Breast epithelium (tissue), 4 donors: ENCODE measurements at places on chromosomes 4 and X. TPM values are rescaled to one million over a fixed set of nuclear protein-coding genes. Genes with fewer than 3 reads are reported as not detected.

GRCh38 chr4:14404730-14405129 lies 597.6 kb upstream of the CPEB2 start:
- DNase-seq, result no peak

DNA sequence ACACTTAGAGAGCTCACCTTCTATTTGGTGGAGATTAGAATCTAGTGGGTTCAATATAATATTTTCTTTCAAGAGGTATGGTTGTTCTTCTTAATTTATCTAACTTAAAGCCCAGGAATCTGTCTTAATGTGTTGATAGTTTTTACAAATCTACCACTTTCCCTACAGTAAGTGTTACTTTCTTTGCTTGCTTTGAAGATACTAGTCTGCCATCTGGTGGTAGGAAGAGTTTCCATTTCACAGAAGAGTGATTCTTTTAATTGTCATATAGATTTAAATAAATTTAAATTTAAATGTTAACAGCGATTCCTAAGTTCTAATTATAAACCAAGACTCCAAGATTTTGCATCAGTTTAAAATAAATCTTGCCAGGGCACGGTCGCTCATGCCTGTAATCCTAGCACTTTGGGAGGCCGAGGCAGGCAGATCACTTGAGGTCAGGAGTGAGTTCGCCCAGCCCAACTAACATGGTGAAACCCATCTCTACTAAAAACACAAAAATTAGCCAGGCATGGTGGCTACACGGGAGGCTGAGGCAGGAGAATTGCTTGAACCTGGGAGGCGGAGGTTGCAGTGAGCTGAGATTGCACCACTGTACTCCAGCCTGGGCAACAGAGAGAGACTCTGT lies 43.5 kb downstream of the NUDT9 start:
- DNase-seq, result no peak

- no peak for DNase-seq
Observed at GRCh38 chr4:150182794-150183193, 104.5 kb downstream of the DCLK2 start.

- no peak for DNase-seq
Observed at GRCh38 chr4:41799126-41799525, 50.6 kb upstream of the PHOX2B start.

GRCh38 chrX:97060020-97060419 lies 176.3 kb downstream of the RPA4 start:
- DNase-seq, result no peak

DNA sequence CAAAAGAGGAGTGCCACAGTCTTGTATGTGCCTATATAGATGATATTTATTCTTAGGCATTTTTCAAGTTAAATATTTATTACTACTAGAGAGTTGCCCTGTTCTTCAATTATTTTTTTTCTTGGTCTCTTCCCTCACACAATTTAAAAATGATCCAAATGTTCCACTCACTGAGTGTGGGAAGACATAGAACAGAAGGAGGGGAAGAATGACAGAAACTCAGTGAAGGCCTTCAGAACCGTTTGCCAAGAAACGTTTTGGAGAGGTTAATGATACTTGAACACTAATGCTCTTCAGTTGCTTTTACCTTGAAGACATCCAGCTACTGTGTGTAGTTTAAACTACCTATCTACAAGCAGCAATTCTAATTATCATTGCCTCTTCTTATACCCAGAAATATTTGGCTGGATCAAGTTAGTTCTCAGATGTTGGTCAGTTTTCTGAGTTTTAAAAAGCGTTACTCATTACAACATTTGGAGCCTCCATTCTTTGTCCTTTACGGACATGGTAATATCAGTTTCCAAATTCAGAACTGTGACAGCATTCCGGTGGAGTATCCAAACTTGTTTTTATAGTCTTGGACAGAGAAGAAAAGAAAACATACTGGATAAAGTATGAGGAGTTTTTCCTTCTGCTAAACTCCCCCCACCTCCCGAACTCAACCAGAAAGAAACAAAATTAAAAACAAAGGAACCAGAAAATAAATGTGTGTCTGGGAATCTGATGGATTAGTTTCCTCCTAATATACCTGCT lies 389.7 kb downstream of the SPRY1 start:
- DNase-seq, result no peak

GRCh38 chrX:154596290-154596929 lies 11.5 kb downstream of the CTAG1A start:
- DNase-seq, result no peak

GRCh38 chr4:165184220-165184619 lies 23.1 kb upstream of the KLHL2 start:
- DNase-seq, result no peak

DNA sequence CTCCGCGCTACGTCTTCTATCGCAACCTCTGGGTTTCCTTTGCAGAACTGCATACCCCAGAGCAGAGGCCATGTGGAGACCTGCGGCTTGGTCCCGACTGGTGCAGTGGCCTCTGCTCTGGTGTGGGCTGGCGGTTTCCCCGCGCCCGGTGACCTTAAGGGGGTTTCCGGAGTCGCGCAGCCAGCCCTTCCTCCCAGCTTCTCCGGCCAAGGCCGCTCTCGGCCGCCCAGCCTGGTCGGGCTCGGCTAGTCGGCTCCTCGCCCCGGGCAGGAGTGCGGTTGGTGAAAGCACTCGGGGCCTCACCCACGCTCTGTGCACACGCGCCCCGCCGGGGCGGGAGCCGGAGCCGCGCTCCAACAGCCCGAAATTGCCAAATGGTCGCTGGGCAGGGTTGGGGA lies 84.9 kb downstream of the BCOR start:
- peak; percentile 58 for DNase-seq

DNA sequence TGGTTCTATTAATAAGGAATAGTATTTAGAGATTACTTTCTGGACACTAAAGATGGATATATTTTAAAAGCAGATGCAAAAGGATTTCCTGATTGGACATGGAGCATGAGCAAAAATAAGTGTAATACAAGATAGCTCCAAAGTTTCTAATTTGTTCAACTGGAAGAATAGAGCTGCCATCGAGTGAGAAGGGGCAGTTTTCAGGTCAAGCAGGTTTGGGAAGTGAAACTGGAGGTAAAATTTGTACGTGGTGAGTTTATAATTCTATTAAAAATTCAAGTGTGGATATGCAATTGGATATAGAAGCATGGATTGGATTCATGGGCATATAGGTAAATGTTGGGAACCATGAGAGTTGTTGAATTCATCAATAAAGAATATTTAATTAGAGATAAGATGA lies 31.8 kb downstream of the PRDM8 start:
- DNase-seq, result no peak

DNA sequence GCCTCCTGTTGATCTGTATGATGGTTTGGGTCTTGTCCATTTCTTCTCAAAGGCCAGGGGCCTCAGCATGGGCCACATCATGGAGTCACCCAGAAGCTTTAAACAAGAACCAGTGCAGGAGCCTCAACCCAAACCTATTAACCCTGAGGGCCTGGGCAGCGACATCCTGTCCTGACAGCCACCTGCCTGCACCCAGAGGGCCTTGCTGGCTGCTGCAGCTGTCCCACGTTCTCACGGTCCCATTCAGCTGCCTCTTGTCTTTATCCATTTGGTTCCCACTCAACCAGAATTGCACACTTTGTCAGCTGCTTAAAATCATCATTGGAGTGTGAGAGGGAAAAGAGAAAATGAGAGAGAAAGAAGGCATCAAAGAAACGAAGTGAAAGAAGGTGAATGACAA lies 21.6 kb downstream of the C4orf50 start:
- no peak for DNase-seq

- DNase-seq, result no peak
Observed at GRCh38 chr4:4995908-4996265, 23.4 kb downstream of the CYTL1 start.

DNA sequence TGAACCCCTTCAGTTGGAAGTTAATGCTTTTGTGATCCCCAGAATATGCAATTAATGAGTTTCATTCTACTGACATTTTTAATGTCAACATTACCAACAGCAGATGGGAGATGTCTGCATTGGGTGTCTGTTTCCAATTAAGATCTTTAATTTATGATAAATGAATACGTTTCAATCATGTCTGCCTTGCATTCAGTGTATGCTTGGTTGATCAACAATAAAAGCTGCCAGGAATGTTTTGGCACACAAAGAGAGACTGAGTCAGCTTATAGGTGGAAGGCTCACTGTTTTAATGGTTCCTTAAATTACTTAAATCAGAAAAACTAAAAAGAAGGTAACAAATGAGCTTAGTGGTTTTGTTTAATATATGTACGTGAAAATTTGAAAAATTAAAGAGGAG lies 359.9 kb upstream of the CNKSR2 start:
- DNase-seq, result no peak

GRCh38 chr4:105784761-105785160 lies 76.2 kb downstream of the GSTCD start:
- DNase-seq, result no peak

- DNase-seq, result no peak
Observed at GRCh38 chr4:64250061-64250460, 159.2 kb downstream of the TECRL start.

DNA sequence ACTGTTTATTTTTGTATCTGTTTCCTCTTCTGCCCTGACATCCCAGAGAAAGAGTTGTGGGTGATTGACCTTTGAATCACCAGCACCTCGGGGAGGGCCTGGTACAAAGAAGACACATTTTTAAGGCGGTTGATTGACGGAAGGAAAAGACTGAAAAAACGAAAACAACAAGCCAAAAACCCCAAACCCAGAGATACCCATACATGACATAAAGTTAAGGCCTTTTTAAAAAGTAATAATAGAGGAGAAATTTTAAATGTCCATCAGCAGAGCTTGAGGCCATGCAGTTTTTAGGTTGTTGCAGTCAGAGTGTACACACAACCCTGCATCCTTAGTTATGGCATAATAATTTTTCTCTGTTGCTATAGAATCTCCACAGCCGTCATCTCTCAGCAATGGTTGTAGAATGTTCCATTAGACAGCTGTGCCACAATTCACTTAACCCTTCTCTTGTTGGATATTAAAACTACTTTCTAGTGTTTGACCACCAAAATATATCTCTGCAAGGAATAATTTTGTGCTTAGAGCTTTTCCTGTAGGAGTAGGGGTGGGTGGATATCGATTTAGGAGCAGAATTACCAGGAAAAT lies 110.2 kb downstream of the GNL3L start:
- DNase-seq, result no peak

DNA sequence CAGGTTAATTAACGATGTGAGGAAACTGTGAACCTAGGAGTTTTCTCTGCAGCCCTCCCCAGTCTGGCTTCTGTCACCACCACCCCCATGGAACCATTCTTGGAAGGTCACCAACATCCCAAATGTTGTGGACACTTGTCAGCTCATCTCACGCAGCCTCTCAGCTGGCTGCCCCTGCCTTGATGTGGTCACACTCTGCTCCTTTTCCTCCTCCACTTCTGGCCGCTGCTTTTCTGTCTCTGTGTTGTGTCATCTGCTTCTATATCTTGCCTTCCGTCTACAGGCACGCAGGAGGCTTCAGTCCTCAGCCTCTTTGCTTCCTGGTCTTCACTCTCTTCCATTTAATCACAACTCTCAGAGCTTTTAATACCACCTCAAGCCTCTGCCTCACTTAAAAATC lies 371.5 kb upstream of the SLIT2 start:
- no peak for DNase-seq

- DNase-seq, result no peak
Observed at GRCh38 chr4:76310683-76311082, 4.2 kb downstream of the STBD1 start.

GRCh38 chrX:88284844-88285243 lies 462.2 kb upstream of the CPXCR1 start:
- DNase-seq, result peak; percentile 52

DNA sequence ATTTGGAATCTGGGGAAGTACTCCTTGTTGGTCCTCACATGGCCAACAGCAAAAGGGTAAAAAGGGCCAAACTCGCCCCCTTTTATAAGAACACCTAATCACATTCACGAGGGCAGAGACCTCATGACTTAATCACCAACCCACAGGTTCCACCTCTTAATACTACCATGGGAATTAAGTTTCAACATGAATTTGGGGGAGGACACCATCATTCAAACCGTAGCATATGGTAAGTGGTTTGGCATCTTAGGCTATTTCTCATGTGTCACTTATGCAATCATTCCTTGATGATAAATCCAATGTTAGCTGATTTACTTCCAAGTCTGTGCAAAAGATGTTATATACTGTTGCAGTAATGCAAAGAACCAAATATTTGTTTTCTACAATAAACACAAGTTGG lies 302.9 kb upstream of the FAM241A start:
- DNase-seq, result no peak

DNA sequence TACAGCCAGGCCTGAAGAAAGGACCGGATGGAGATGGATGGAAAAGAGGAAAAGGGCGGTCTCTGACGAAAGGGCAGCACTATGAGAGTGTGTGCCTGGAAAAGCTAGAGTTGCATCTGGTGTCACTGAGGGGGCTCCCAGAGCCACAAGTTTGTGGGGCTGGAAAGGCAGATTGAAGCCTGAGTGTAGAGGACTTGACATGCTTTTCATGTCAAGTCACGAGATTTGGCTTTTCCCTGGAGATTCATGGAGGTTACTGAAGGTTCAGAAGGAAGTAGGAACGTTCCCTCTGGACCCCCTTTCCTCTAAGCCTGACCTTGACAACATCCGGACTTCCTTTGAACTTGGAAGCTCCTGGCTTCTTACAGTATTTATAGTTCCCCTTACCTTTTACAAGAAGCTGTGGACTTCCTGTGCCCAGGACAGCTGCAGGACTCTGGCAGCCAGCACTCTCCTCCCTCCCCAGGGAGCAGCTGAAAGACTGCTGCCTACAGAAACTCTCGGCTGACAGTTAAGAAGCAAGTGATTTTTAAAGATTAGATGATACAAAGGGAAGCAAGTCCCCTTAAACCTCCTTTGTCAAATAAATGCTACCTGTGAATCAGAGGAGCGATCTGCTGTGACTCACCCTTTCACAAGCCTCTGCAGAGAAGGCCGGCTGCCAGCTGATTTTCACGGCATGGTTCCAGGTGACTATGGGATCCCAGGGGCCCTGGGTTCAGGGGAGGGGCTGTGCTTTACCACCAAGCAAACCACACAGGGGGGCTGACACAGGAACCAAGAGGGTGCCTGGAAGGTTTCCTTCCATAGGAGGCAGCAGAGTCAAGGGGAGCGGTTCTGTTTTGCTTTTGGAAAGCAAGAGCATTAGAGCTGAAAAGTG lies 72.9 kb upstream of the STIM2 start:
- DNase-seq, result no peak

- DNase-seq, result no peak
Observed at GRCh38 chr4:75995727-75996126, 5.0 kb upstream of the SDAD1 start.

- no peak for DNase-seq
Observed at GRCh38 chrX:150692831-150693724, at the start of gene MTMR1. Gene MTMR1 (plus strand): TSS chrX:150693396. CDS start chrX:150693531, 135 bp downstream.

- DNase-seq, result no peak
Observed at GRCh38 chr4:55571806-55572205, 20.2 kb downstream of the PDCL2 start.

GRCh38 chrX:14817571-14817970 lies 55.3 kb downstream of the FANCB start:
- DNase-seq, result no peak

GRCh38 chr4:19544446-19545125 lies 707.1 kb upstream of the SLIT2 start:
- no peak for DNase-seq

ZNF81 gene
- 6.4 TPM for total RNA-seq

MID1IP1 gene
- 33.4 TPM for total RNA-seq

POF1B gene
- total RNA-seq, result 19.5 TPM

RAB40AL gene
- 1.3 TPM for total RNA-seq

IL2RG gene
- 5.1 TPM for total RNA-seq

C4orf36 gene
- 0.96 TPM for total RNA-seq

ADAM29 gene
- total RNA-seq, result 0.29 TPM

CXCL11 gene
- not detected for total RNA-seq

ENPP6 gene
- total RNA-seq, result 0.59 TPM

RPS6KA6 gene
- total RNA-seq, result 0.96 TPM
